ENCODE measurements at places on chromosomes 1 and 21.
A peak's percentile ranks its signal among the peaks of the same experiment; 100 is the strongest.

DNA sequence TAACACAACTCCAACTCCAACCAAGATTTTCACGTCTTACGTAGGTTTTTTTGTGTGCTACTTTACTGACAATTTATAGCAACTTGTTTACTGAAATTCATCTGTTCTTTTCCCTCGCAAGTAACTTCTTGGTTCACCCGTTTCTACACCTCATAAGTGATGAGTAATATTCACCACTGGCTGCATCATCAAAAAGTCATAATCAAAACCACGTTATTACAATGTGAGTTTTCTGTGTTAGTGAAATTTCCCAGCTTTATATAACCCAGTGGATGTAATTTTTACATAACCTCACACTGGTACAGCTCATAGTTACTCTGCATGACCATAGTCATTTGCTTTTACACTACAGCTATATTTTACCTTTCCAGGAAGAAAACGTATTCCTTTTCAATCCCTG is 401.1 kb upstream of the LYPLAL1 start:
- peak; percentile 85 for DNase-seq

DNA sequence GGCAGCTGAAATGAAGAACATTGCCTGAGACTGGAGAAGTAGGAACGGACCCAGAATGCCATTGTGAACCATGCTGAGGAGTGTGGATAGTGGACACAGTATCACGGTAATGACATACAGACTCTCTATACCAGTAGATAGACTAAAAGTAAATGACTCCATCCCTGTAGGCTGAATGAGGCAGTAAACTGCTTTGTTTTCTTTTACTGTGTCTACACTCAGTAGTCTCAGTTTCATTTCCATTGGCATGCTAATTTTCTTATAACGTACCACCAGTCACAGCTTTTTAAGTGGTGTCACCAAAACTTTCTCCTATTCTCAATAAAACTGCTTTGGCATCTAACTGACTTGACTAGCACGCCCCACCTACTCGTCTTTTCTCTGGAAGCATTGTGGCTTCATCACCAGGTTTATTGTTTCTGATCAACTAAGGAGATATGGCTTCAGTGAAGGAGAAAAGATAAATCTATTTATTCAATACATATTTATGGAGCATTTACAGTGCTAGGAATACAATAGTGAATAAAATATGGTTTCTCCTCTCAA is 8.4 kb upstream of the ZNF697 start:
- DNase-seq, result no peak

- peak; percentile 74 for DNase-seq
Measured at GRCh38 chr1:9080705-9081291, 11.4 kb upstream of the SLC2A5 start.

DNA sequence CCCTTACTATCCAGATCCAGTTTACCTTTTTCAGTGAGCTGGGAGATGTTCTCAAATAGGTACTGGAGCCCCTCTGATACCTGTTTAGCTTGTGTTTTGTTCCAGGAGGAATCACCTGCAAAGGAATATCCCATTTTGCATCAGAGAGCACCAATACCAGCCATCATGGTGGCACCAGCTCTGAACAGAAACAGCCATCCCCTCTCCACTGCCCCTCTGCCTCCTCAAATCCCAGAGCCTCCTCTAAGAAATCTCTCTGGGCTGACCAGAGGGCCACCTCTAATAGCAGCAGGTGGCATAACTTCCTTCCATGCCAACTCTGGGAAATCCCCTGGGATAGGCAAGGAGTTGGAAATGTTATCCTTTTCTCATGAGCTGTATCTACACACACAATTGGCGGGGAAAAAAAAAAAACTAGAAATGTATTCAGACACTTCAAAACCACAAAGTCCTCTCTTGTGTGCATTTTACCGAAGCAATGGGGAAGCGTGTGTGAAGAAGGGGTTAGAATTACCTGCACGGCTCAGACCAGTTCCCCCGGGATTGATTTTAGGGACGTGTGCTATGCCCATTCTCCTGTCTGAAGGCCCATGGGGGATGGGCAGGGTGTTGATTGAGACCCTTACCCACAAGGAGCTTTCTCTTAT is 2.4 kb downstream of the PGLYRP4 start:
- no peak for DNase-seq

- DNase-seq, result no peak
Measured at GRCh38 chr1:84613887-84614286, 39.6 kb upstream of the CTBS start.

DNA sequence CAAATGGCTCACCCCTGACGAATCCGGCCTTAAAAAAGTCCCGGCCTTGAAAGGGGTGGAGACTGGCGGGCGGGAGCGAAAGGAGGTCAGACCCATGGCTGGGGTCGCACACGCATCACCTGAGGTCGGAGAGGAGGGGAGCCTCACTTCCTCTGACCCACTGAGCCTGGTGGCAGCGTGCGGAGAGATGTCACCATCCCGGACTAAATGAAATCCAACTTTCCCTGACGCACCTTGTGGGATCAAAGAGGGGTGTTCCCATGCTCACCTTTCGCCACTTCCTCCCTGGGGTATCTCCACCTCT is 709 bp upstream of the SLC41A1 start:
- no peak for DNase-seq

- no peak for DNase-seq
Measured at GRCh38 chr21:35427320-35428000, 378.4 kb upstream of the RUNX1 start.

DNA sequence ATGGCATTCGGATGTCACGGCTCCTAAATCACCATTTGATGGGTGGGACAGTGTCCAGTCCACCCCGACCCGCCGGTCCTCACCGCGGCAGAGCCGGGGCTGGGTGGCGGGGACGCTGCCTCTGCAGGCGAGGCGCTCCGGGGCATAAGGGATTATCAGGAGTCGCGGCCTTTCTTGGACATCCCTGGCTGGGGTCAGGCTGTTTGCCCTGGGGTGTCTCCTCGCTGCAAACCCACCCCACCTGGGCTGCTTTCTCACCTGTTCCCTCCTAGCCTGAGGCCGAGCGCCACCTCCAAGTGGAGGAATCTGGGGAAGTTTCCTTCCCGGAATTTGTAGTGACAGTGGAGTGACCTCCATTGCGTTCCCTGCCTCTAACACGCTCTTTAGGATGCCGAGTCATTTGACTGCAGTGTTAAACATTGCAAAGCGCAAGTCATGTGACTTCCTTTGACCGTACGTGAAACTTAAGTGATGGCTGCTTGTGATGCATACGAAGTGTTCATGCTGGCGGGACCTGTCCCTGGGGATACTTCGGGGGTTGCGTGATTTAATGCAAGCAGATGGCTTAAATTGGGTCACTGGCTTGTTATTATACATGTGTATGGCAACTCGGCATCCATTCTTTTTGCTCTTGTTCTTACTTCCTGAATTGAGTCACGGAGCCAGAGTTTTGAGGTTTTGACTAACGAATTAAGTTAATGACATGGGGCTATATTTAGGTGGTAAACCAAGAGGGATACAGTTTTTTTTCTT is 536 bp downstream of the LGALS8 start:
- DNase-seq, result peak; percentile 86

GRCh38 chr1:94797291-94797690 is 22.9 kb upstream of the SLC44A3 start:
- DNase-seq, result no peak

DNA sequence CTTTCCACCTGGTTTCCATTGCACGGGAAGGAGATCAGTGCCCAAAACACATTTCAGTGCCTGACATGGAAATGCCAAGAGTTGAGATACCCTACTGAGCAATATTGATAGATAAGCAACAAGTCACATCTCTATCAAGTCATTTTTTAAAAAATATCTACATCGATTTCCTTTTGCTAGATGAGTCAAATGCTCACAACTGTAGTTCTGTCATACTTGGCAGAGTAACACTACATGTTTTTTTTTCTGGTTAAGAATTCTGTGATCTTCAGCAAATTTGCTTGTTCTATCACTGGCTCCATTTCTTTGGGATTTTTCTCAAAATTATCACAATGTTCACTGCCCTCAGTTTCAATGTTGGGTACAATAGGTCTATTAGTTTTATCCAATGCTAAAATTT is 145.4 kb downstream of the ZC3H11B start:
- DNase-seq, result no peak

GRCh38 chr1:244952940-244953339 is 88.6 kb upstream of the HNRNPU start:
- DNase-seq, result no peak
